ENCODE measurements at places on chromosomes 3 and 15.

- DNase-seq: no peak
Measured at GRCh38 chr3:112605285-112605684, 35.7 kb downstream of the CCDC80 start.

DNA sequence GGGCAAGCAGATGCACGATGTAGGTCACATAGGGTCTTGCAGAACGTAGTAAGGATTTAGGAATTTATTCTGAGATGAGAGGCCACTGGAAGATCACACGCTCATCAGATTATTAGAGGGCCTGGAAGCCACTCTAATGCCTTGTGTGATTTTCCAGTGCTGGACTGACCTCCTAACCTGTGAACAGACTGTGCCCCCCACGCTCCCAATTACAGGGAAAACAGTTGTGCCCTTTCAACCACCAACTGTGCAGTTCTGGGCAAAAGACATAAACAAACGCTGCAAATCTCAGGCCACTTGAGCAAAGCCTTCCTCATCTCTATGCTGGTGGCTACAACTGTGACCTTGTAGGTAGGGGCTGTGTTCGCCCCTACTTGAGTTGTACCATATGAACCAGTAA, 48.2 kb upstream of the BOC start:
- DNase-seq: no peak

GRCh38 chr3:42161050-42161935, 70.1 kb downstream of the TRAK1 start:
- no peak for DNase-seq

DNA sequence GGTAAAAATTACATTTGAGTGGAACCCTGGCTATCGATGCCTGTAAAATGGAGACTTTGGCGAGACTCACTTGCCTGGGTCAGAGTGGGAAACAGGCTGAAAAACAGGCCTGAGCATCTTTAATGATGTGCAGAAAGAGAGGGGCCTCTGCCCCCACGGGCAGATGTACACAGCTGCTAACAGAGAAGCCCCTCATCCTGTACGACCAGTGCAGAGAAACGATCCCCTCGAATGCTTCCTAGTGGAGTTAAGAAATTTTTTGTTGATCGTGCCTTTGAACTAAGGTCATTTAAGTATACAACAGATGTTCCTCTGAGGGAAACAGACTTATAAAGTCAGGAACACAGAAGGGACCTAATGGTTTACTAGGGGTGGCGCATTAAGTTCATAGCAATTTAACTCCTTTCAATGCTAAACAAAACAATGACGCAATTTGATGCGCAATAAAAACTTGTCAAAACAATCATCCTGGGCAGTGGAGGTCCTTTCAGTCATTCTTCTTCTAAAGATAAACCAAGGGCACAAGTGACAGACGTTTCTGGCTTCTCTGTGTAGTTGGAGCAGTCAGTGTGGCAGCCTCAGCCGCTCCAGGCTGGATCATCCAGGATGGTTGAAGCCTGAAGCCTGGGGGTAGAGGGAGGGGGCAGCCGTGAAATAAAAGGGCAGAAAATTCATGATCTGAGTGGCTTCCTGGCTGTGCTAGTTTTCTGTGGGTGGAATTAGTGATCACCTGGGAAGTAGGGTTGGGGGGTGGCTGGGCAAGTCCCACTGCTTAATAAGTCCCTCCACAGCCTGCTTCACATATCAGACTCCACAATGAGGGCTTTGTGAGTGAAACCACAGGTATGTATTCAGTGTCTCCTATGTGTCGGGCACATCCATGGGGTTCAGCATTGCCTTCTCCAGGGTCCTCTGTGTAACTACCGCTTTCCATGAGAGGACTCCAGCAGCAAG, 50.8 kb upstream of the MRPS22 start:
- no peak for DNase-seq

DNA sequence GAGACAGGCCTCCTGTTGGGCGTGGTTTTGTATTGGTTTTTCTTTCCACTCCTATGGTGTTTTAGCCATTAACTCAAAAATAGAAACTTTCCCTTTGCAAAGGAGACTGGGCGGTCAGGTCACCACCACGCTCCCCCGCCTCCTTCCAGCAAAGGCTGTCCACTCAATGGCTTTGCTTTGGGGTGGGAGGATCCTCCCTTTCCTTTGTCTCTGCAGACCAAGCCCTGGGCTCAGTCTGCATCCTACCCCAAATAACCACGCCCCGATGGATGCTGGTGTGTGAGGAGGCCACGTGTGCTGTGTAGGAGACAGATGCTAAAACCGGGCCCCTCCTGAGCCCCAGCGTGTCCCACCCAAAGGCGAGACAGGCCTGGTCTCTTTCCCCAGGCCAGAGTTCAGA, 68.5 kb downstream of the GRIP2 start:
- no peak for DNase-seq

DNA sequence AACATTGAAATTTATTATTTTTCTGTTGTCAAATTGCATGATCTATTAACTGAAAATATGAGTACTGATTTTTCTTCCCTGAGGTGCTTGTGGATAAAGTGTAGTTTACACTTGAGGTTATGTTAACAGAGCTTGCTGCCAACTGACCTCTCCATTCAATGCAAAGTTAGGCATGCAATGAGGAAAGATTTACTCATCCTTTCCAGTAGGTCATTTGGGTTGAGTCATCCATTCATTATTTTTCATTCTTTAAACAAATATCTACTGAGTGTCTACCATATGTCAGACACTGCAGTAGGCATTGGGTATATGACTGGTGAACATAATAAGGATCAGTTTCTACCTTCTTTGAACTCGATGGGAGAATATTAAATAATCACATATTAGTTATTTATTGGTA, 604.1 kb downstream of the EDEM1 start:
- DNase-seq: no peak

DNA sequence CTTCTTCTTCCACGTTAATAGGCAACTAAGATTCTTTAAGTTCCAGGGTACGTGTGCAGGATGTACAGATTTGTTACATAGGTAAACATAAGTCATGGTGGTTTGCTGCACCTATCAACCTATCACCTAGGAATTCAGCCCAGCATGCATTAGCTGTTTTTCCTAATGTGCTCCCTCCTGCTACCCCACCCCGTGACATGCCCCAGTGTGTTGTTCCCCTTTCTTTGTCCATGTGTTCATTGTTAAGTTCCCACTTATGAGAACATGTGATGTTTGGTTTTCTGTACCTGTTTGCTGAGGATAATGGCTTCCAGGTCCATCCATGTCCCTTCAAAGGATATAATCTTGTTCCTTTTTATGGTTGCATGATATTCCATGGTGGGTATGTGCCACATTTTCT, 21.1 kb downstream of the GTF2A2 start:
- DNase-seq: no peak

DNA sequence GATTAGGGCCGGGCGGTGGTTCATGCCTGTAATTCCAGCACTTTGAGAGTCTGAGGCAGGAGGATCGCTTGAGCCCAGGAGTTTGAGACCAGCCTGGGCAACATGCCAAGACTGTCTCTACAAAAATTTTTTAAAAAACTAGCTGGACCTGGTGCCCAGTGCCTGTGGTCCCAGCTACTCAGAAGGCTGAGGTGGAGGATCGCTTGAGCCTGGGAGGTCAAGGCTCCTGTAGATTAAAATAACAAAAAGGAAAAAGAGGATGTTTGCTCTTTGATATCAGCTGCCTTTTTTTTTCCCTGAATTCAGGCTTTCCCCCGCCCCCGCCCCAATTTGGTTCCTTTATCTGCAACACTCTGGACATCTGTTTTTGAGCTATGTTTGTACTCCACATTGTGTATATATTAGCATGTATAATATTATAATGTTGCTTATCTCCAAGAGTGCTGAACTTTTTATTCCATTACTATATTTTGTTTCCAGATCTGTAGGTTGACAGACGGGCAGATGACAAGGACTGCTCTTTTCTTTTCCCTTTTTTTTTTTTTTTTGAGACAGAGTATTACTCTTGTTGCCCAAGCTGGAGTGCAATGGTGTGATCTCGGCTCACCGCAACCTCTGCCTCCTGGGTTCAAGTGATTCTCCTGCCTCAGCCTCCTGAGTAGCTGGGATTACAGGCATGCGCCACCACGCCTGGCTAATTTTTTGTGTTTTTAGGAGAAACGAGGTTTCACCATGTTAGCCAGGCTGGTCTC, 4.6 kb downstream of the SNAP23 start:
- no peak for DNase-seq

DNA sequence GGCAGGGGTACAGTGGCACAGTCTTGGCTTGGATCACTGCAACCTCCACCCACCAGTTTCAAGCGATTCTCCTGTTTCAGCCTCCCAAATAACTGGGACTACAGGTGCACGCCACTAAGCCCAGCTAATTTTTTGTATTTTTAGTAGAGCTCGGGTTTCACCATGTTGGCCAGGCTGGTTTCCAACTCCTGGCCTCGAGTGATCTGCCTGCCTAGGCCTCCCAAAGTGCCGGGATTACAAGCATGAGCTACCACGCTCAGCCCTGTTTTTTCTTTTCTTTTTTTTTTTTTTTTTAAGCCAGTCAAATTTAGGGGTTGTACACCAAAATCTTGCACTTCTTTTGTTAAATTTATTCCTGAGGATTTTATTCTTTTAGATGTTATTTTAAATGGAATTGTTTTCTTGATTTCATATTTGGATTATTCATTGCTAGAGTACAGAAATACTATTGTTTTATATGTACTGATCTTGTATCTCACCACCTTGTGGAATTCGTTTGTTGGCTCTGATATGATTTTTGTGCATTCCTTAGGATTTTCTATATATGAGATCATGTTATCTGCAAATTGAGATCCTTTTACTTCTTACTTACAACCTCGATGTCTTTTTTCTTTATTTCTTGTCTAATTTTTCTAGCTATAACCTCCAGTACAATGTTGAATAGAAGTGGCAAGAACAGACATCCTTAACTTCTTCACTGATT, 65.6 kb downstream of the ZNF609 start:
- no peak for DNase-seq

Measured in GM12864 (cell line).